ENCODE measurements at places on chromosomes 2 and 18.

DNA sequence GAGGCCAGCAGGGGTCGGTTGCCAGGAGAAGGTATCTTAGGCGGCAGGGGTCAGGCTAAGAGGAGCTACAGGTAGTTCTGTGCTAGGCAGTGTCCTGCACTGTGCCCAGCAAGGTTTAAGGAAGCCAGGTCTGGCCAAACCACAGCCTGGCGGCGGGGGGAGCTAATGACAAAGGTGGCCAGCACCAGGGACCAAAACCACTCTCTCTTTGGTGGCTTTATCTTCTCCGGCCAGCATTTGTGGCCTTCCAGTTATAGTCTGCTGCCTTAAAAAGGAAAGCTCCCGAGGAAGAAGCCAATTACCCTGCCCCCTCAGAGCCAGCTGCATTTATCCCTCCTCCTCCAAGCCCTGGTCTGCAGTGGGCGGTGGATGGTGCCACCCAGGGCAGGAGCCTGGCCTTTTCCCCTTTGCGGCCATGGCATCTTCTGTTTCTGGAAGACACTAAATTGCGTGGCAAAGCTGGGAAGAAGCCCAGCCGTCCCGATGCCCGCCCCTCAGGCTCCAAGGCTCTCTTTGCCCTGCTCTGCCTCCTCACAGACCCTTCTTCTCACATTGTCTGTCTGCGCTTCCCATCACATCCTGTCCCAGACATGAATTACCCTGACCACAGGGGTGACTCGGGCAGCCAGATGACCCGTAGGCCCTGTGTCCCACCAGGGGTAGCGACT lies 94.6 kb downstream of the EN1 start:
- H3K27ac ChIP-seq, result no peak overlapping the region
- no peaks in the 10 kb centered on the region for H3K36me3 ChIP-seq
- no peaks in the 10 kb centered on the region for H3K4me1 ChIP-seq
- no peak for DNase-seq
- no peaks in the 10 kb centered on the region for H3K27me3 ChIP-seq

DNA sequence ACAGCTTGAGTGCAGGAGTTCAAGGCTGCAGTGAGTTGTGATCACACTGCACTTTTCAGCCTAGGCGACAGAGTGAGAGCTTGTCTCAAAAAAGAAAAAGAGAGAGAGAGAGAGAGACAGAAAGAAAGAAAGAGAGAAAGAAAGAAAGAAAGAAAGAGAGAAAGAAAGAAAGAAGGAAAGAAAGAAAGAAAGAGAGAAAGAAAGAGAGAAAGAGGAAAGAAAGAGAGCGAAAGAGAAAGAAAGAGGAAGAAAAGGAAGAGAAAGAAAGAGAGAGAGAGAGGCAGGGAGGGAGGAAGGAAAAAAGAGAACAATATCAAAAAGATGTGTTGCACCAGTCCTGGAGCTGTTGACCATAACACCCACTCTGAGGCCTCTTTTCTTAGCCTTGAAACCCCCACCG lies 89.8 kb upstream of the MBOAT2 start:
- no peaks in the 10 kb centered on the region for H3K4me1 ChIP-seq
- H3K36me3 ChIP-seq, result no peaks in the 10 kb centered on the region
- peaks cover 12% of the 10 kb centered on the region for H3K27me3 ChIP-seq
- no peak overlapping the region for H3K27ac ChIP-seq

- no peak overlapping the region for H3K4me3 ChIP-seq
- DNase-seq, result no peak
- no peaks in the 10 kb centered on the region for H3K4me1 ChIP-seq
- H3K27me3 ChIP-seq, result peaks cover 6% of the 10 kb centered on the region
- no peak overlapping the region for H3K27ac ChIP-seq
Measured at GRCh38 chr2:205273148-205273547, 409.2 kb upstream of the NRP2 start.

DNA sequence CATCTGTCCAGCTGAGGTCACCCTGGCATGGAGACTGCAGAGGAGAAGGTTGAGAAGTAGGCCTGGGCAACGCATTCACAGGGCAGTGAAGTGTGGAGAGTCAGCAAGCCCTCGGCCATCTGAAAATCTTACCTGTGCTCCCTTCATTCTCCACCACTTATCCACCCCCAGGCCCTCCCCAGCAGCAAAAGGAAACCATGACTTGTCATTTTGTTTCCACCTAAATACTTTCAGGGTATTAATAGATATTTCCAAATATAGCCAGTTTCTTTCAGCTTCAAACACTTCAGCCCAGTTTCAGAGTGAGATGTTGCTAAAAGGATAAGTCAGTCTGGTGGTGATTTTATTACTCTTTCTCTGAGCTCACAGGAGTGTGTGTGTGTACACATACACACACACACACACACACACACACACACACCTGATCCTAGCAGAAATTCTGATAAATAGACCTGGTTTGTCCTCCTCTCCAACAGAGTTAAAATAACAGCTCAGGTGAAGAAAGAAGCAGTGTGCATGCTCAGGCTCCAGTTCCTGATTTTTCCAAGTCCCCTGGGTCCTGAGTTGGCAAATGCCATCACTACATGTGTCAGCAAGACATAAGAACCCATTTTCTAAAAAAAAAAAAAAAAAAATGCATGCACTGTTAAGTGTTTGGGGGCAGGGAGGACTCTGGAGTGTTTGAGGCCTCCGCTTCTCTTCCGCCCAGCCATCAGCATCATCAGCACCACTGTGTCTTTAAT lies 82.8 kb downstream of the LOXHD1 start:
- no peaks in the 10 kb centered on the region for H3K4me1 ChIP-seq
- H3K27me3 ChIP-seq, result peaks cover 7% of the 10 kb centered on the region
- H3K27ac ChIP-seq, result no peak overlapping the region
- no peak for DNase-seq

GRCh38 chr2:137449454-137449853 lies 514.8 kb upstream of the HNMT start:
- no peaks in the 10 kb centered on the region for H3K27me3 ChIP-seq
- H3K4me1 ChIP-seq, result no peaks in the 10 kb centered on the region
- no peak for DNase-seq
- no peaks in the 10 kb centered on the region for H3K36me3 ChIP-seq
- H3K27ac ChIP-seq, result no peak overlapping the region
- H3K4me3 ChIP-seq, result no peak overlapping the region

DNA sequence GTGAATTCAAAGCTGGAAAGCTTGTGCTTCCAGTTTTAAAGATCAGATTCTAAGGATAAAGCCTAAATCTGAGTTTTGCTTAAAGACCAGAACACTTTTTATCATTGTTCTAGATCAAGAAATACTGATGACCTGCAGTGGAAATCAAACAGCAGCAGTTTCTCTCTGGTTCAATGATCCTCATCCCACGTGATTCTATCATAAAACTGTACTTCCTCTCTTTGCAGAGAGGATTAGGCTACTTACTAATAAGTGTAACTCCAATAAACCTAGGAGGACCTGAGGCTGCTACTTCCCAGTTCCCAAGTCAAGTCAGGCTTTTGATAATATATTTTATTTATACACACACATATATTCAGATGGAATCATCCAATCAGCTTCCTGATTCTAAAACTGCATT lies 81.9 kb downstream of the TCF4 start:
- H3K27ac ChIP-seq, result no peak overlapping the region
- H3K36me3 ChIP-seq, result no peaks in the 10 kb centered on the region
- no peak for DNase-seq
- no peaks in the 10 kb centered on the region for H3K4me1 ChIP-seq
- H3K4me3 ChIP-seq, result no peak overlapping the region

GRCh38 chr18:919078-919477 lies 14.4 kb downstream of the ADCYAP1 start:
- no peak for DNase-seq
- H3K4me3 ChIP-seq, result no peak overlapping the region
- H3K27ac ChIP-seq, result no peak overlapping the region
- H3K4me1 ChIP-seq, result peaks cover 1% of the 10 kb centered on the region

GRCh38 chr18:47898055-47898454 lies 32.4 kb downstream of the SMAD2 start:
- peaks cover 76% of the 10 kb centered on the region for H3K4me1 ChIP-seq
- H3K36me3 ChIP-seq, result peaks cover 63% of the 10 kb centered on the region
- no peak for DNase-seq
- no peak overlapping the region for H3K4me3 ChIP-seq

DNA sequence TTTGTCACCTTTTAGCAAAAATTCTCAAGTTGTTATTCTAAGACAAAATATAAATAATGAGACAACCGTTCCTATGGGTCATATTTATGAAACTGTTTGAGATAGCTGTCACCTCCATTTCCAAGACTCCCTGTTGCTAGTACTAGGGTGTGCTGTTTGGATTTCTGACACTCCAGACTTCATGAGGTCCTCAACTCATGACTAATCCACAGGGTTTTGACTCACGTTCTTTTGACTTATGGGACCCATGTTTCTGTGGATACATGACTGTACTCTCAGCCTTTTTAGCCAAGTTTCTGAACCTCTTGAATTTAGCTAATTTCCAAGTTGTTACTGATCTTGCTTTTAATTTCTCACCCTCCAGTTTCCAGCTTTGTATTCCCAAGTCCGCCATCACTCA lies 178.7 kb upstream of the FAM98A start:
- H3K4me1 ChIP-seq, result no peaks in the 10 kb centered on the region
- DNase-seq, result no peak
- H3K27me3 ChIP-seq, result no peaks in the 10 kb centered on the region
- H3K36me3 ChIP-seq, result no peaks in the 10 kb centered on the region

Data from activated CD4-positive, alpha-beta memory T cell treated with anti-CD3 and anti-CD28 coated beads, Interleukin-2, amount 10 ng/mL, durations not matched to agents 7 days and 5 days (primary cell).